Adrenal gland (tissue), 19 donors: ENCODE measurements at places on chromosomes 16 and 17. TPM values are rescaled to one million over a fixed set of nuclear protein-coding genes. Genes with fewer than 3 reads are reported as not detected.

The PLCG2 gene
- total RNA-seq: 9.6 TPM

The MYH11 gene
- total RNA-seq: 33.3 TPM

The PIGL gene
- total RNA-seq: 24.8 TPM

The SLC4A1 gene
- total RNA-seq: not detected

The TMEM132E gene
- total RNA-seq: 0.26 TPM

DNA sequence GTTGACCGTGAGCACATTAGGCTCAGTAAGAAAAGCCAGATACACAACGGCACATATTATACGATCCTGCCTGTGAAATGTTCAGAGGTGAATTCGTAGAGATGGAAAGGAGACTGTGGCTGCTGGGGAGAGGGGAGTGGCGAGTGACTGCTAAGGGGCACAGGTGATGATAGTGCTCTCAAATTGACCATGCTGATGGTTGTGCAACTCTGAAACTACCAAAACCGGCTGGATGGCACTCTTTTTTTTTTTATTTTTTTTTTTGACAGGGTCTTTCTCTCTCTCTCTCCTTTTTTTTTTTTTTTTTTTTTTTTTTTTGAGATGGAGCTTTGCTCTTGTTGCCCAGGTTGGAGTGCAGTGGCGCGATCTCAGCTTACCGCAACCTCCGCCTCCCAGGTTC is 8.1 kb upstream of the SEC14L5 start:
- no peak for DNase-seq

- DNase-seq: no peak
Measured at GRCh38 chr17:58384897-58385296, 32.4 kb downstream of the RNF43 start.

DNA sequence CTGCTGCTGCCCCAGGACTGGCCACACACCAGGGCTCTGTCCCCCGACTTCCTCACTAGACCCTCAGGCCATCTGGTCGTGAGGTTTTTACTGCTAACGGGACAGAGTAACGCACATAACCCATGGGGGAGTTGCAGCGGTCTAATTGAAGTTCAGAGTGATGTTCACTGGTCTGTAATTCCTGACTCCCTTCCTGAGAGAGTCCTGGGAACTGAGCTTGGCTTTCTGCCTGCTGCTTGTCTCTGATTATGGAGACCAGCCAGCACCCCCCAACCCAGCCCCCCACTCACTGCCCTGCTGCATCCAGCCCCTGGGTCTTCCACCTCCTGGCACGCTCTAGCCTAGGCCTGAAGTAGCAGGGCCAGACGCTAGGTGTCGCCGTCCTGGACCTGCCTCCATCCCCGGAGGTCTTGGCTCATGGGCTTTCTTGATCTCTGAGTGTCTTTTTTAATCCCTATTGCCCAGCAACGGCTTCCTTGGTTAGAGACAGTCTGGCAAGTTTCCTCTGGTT is 192.9 kb downstream of the CCDC182 start:
- no peak for DNase-seq

DNA sequence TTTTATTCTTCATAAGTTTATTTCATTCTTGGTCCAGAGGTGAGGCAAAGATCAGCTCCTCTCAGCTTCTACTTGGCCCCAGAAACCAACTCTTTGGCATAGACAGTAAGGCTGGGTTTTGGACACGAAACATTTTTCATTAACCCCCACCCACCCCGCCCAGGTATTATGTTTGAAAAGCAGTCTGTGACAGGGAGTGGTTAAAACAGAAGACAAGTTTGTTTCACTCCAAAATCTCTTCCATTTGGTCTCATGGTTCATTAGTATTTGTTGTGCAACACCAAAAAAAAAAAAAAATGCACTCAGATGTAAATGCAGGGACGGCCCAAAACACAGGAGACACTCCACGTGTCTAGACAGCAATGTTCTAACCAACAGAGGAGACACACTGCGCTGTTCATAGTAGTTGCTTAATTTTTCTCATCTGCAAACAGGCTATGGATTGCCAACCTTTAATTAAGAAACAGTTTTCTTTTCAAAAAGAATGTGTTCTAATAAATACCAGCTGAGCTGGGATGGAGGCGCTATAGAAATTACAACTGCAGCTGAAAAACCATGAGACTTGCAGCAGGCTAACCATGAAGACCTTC is 39.8 kb upstream of the MMP2 start:
- DNase-seq: no peak

- DNase-seq: no peak
Measured at GRCh38 chr17:9104370-9105041, 83.2 kb downstream of the NTN1 start.

GRCh38 chr17:30831257-30831656 is 509 bp upstream of the ATAD5 start:
- DNase-seq: no peak

DNA sequence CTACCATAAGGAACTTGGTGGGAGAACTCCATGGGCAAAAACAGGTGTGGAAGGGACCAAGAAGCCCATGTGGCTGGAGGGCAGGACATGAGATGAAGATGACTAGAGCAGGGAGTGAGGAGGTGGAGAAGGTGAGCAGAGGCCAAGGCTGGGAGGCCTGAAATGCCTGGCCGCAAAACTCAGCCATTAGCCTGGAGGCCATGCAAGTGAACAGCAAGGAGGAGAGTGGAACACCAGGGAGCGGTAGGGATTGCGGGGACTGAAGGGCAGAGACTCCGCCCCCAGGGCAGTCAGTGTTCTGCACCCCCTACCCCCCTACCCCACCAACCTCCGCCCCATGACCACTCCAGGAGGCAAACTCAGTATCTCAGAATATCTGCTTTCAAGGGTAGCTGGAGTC is 17.0 kb downstream of the BCL7C start:
- peak; percentile 19 for DNase-seq

DNA sequence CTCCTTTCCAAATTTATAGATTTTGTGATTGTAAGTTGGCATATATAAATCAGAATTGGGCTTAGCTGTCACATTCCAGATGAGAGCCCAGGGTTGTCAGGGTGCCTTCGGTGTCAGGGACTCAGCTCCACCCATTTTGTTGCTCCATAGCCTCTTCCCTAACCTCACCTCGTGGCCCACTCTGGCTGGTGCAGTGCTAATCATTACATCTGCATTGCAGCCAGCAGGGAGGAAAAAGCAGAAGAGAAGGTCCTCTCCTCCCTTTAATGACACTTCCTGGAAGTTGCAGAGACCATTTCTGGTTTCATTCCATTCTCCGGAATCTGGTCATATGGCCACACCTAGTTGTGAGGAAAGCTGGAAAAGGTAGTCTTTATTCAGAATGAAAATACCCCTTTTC is 113.3 kb downstream of the CCT6B start:
- no peak for DNase-seq

DNA sequence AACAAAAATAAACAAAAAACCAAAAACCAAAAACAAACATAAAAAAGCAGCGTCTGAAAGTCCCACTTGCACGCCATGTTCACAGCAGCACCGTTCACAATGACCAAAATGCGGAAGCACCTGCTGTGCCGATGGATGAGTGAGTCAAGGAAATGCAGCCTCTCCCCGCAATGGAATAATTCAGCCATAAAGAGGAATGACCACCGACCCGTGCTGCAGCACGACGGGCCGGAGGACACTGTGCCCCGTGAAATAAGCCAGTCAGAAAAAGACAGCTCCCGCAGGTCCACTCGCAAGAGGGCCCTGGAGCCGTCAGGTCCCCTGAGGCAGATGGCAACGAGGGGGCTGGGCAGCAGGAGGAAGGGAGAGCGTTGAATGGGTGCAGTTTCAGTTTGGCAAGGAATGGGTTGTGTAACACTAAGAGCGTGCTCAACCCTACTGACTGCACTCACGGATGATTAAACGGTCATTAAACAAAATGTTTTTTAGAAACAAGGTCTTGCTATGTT is 5.1 kb downstream of the CLCN7 start:
- DNase-seq: no peak

- DNase-seq: peak; percentile 5
Measured at GRCh38 chr17:43134774-43135453, 9.8 kb upstream of the BRCA1 start.

DNA sequence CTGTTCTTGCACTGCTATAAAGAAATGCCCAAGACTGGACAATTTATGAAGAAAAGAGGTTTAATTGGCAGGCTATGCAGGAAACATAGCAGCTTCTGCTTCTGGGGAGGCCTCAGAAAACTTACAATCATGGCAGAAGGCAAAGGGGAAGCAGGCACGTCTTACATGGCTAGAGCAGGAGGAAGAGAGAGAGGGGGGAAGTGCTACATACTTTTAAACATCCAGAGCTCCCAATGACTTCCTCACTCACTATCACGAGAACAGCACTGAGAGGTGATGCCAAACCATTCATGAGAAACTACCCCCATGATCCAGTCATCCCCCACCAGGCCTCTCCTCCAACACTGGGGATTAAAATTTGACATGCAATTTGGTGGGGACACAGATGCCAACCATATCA is 13.3 kb downstream of the WFIKKN2 start:
- no peak for DNase-seq

GRCh38 chr17:61551255-61551742 is 39.7 kb downstream of the NACA2 start:
- no peak for DNase-seq

GRCh38 chr16:49641250-49641649 is 214.7 kb downstream of the ZNF423 start:
- no peak for DNase-seq
